ENCODE measurements at places on chromosomes 4 and X.

GRCh38 chr4:137181293-137181899, 350.9 kb downstream of the PCDH18 start:
- DNase-seq: no peak

DNA sequence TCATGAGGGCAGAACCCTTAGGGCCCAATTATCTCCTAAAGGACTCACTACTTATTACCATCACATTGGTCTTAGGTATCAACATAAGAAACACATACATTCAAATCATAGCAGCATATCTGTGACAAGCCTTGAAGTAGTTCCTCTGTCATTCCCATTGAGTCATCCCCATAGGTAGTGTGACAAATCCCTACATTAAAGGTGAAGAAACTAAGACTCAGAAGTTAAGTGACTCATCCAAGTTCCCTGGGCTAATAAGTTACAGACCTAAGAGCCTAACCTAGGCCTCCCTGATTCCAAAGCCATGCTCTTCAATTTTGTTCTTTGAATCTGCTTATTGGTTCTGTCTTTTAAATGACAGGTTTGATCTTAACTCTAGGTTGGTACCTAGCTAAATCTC, 58.2 kb downstream of the CD38 start:
- DNase-seq: no peak

DNA sequence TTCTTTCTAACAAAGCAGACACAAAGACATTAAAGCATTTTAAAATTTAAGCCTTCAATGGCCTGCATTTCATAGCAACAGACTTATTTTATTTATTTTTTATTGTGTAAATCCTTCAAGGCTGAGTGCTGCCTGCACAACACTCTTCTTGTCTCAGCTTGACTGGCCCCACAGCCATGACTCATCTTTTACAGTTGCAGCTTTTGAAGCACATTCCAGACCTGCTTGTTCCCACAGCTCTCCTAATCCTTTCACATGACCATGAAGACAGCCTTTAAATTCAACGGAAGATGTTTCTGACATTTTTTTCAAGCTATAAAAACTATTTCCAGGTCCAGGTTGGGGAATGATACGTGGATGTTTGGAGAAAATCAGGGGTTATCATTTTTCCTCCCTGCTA, 276.9 kb upstream of the TACR3 start:
- DNase-seq: no peak

- no peak for DNase-seq
These were observed 25.9 kb upstream of the FAM241A start for GRCh38 chr4:112119353-112119783.

DNA sequence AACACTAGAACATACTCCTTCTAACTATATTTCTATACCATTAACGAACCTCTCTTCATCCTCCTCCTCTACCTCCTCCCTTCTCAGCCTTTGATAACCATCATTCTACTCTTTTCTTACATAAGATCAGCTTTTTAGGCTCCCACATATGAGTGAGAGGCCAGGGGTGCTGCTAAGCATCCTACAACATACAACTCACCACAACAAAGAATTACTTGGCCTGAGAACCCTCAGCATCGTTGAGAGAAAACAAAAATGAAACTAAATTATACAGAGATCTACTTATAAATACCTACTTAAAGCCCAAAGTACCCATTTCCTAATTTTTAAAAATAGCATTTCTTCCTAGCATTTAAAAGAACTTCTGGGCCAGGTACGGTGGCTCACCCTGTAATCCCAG, 77.7 kb downstream of the CC2D2A start:
- no peak for DNase-seq
